ENCODE measurements at places on chromosomes 3 and 15. TPM values are rescaled to one million over a fixed set of nuclear protein-coding genes. Genes with fewer than 3 reads are reported as not detected.

GRCh38 chr3:136042608-136043221 is 77.2 kb downstream of the PPP2R3A start:
- H3K4me1 ChIP-seq: no peaks in the 10 kb centered on the region
- H3K36me3 ChIP-seq: no peaks in the 10 kb centered on the region
- no peak overlapping the region for H3K27ac ChIP-seq
- no peak overlapping the region for H3K4me3 ChIP-seq
- no peaks in the 10 kb centered on the region for H3K27me3 ChIP-seq

GRCh38 chr3:59783468-59783988 is 733.7 kb upstream of the CFAP20DC start:
- H3K4me3 ChIP-seq: no peak overlapping the region
- no peaks in the 10 kb centered on the region for H3K27me3 ChIP-seq
- no peaks in the 10 kb centered on the region for H3K36me3 ChIP-seq

- H3K27me3 ChIP-seq: no peaks in the 10 kb centered on the region
- no peaks in the 10 kb centered on the region for H3K36me3 ChIP-seq
- no peak for DNase-seq
- H3K4me1 ChIP-seq: no peaks in the 10 kb centered on the region
Measured at GRCh38 chr3:171563298-171563697, 103.1 kb upstream of the TNIK start.

DNA sequence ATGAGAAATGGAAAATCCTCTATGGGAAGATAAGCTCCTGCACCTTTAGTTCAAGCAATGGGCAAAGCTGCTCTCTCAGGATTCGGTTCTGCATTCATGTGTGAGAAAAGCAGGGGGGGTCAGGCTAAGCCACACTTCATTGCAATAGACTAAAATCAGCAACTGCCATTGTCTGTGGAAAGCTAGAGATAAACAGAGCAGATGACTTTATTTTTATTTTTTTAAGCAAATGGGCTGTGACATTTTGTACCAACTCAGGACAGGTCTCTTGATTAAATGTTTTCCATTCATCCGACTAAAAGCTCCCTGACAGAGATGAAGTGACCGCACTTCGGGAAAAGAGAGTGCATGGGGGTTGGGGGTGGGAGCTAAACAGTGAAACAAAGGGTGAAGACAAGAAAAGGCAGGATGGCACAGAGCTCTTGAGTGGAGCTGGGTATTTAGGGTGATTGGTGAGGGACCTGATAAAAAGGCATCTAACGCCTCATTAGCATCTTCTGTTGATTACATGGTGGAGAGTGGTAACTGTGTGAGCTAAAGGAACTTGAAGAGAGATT is 987.4 kb downstream of the TUSC7 start:
- H3K27ac ChIP-seq: no peak overlapping the region
- H3K27me3 ChIP-seq: no peaks in the 10 kb centered on the region
- no peak for DNase-seq
- no peaks in the 10 kb centered on the region for H3K36me3 ChIP-seq
- no peak overlapping the region for H3K4me3 ChIP-seq

GRCh38 chr3:133124511-133124910 is 86.3 kb downstream of the TMEM108 start:
- no peaks in the 10 kb centered on the region for H3K27me3 ChIP-seq
- DNase-seq: no peak
- H3K36me3 ChIP-seq: no peaks in the 10 kb centered on the region
- no peak overlapping the region for H3K4me3 ChIP-seq

DNA sequence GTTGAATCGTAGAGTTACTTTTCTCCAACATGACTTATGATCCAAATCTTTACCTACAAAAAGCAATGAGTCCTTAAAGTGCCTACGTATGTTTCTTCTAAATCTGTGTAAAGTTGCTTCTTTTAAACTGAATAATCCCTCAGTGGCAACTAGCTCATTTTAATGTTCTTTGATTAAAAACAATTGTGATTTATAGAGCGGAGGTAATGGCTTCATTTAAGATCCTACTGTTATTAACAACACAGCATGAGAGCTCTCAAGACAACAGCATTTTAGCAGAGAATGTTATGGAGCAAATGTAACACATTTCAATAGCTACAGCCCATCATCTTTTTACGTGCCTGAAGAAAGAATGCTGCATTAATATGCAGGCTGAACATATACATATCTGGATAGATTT is 55.3 kb upstream of the VGLL3 start:
- no peak for DNase-seq
- no peaks in the 10 kb centered on the region for H3K4me1 ChIP-seq
- H3K36me3 ChIP-seq: no peaks in the 10 kb centered on the region

- no peaks in the 10 kb centered on the region for H3K36me3 ChIP-seq
- DNase-seq: no peak
- H3K27me3 ChIP-seq: no peaks in the 10 kb centered on the region
- H3K27ac ChIP-seq: no peak overlapping the region
Measured at GRCh38 chr15:57485869-57486268, 105.8 kb upstream of the MYZAP start.

GRCh38 chr3:131303848-131304247 is 77.7 kb upstream of the NUDT16 start:
- H3K36me3 ChIP-seq: no peaks in the 10 kb centered on the region
- no peaks in the 10 kb centered on the region for H3K4me1 ChIP-seq
- no peak for DNase-seq
- H3K27me3 ChIP-seq: no peaks in the 10 kb centered on the region
- no peak overlapping the region for H3K4me3 ChIP-seq
- H3K27ac ChIP-seq: no peak overlapping the region

DNA sequence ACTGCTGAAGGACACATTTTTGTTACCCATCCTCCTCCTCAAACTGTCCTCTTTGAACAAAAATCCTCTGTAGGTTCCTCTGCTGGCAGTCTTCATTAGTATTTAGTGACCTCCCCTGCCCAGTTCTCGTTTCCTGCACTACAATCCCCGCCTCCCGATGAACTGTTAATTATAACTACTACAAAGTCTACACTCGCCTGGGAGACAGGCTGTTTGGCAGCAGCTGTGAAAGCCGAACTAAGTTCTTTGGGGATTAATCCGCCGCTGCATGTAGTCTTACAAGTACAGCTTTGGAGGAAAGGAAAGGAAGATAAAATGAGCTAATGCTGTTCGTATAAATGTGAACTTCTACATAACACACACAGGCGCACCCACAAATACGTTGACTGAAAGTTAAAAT is 160.0 kb upstream of the WNT5A start:
- no peaks in the 10 kb centered on the region for H3K4me1 ChIP-seq
- DNase-seq: no peak
- H3K36me3 ChIP-seq: no peaks in the 10 kb centered on the region
- H3K4me3 ChIP-seq: no peak overlapping the region
- no peaks in the 10 kb centered on the region for H3K27me3 ChIP-seq
- H3K27ac ChIP-seq: no peak overlapping the region

- H3K4me1 ChIP-seq: no peaks in the 10 kb centered on the region
- no peak overlapping the region for H3K4me3 ChIP-seq
- no peaks in the 10 kb centered on the region for H3K27me3 ChIP-seq
- no peak for DNase-seq
- no peak overlapping the region for H3K27ac ChIP-seq
Measured at GRCh38 chr3:115359536-115359935, 212.4 kb upstream of the ZBTB20 start.

DNA sequence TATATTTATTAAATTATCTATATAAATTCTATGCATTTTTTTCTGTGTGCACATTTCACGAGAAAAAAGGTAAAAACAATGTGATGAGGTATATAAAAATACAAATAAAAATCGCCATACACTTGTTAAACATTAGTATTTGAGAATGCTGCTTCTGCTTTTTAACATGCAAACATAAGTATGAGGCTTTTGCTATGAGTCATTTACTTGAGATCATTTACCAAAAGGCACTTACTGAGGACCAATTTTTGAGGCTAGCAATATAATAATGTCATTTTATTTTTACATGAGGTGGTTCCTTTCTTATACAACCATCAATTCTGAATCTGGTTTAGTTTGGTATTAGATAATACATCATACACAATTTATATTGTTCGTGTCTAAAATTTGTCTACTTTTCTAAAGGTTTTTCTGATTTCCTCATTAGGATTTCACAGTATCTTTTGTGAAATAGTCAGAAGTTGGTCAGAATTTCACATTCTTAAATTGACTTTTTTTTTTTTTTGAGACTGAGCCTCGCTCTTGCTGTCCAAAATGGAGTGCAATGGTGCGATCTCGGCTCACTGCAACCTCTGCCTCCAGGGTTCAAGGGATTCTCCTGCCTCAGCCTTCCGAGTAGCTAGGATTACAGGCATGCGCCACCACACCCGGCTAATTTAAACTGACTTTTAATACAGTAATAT is 25.6 kb downstream of the DCUN1D1 start:
- H3K4me3 ChIP-seq: no peak overlapping the region
- no peaks in the 10 kb centered on the region for H3K27me3 ChIP-seq
- no peak for DNase-seq
- no peaks in the 10 kb centered on the region for H3K4me1 ChIP-seq
- peaks cover 10% of the 10 kb centered on the region for H3K36me3 ChIP-seq

- DNase-seq: no peak
- H3K4me1 ChIP-seq: no peaks in the 10 kb centered on the region
- no peaks in the 10 kb centered on the region for H3K27me3 ChIP-seq
- no peak overlapping the region for H3K27ac ChIP-seq
- H3K36me3 ChIP-seq: no peaks in the 10 kb centered on the region
Measured at GRCh38 chr15:61159901-61160300, 69.2 kb downstream of the RORA start.

The CLDN1 gene
- 0.09 TPM for total RNA-seq

The QARS1 gene
- total RNA-seq: 233 TPM

The KNSTRN gene
- total RNA-seq: 42.8 TPM

The FBXW12 gene
- not detected for total RNA-seq

The TIGIT gene
- 185 TPM for total RNA-seq

Measured in CD8-positive, alpha-beta memory T cell (primary cell).